ENCODE measurements at places on chromosomes 6 and 20. TPM values are rescaled to one million over a fixed set of nuclear protein-coding genes. Genes with fewer than 3 reads are reported as not detected.

GRCh38 chr6:79949233-79949632 is 1.9 kb upstream of the ELOVL4 start:
- peak; percentile 87 for DNase-seq

DNA sequence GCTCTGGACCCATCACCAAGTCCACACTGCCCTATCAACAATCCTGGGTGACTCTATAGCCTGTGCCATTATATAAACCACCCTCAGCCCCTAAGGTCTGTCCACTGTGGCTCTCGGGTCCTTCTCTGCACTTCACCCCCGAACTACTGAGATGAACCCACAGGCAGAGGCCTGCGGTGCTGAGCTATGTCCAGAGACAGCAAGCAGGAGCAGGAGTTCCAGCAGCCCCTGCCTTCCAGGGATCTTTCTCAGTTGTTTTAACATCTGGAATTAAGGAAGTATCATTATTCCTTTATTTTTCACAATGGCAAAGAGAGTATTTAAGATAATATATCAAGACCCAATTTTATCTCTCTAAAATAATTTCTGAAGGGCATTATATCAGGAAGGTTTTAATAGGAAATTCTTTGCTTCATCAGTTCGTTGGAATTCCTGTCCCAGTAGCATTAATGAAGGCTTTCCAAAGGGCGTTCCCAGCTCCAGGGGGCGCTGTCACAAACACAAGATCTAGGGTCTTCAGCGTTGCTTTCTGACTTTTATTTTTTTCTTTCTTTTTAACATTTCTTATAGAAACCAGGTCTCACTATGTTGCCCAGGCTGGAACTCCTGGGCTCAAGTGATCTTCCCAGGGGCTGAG is 27.3 kb downstream of the RRBP1 start:
- no peak for DNase-seq

- DNase-seq = no peak
Measured at GRCh38 chr20:50462093-50462690, 48.0 kb upstream of the PTPN1 start.

The PDE7B gene
- not detected for total RNA-seq

GRCh38 chr6:129133770-129134192 is 250.8 kb downstream of the LAMA2 start:
- DNase-seq = no peak

GRCh38 chr6:50720623-50721022 is 7.3 kb downstream of the TFAP2D start:
- DNase-seq = no peak

DNA sequence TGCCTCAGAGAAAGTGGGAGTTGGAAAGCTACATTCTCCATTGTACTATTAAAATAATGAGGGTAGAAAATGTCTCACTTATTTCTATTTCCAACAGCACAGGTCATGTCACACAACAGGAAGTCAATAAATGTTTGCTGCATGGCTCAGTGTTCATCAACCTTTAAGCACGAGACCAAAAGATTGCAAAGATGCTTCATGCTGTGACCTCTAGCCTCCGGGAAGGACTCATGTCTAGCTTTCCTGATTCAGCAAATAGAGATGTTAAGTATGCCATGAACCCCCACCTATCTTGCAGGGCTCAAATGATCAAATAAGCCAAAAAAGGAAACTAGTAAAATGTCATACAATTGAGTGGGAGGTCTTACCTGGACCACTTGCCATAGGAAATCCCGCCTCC is 57.4 kb downstream of the NCOA6 start:
- no peak for DNase-seq

DNA sequence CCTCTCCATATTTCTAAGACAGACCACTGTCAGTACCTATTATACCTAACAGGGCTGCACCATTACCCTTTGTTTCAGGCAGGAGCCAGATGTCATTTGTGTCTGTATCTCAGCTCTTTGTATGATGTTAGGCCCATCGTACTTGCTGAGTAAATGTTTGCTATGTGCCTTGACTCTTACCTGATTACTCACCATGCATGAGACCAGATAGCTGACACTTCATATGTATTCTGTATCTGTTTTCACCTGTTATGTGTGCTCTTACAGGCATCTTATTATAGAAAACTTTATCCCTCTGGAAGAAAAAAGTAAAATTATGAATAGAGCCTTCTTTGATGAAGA is 31.7 kb upstream of the ASXL1 start:
- DNase-seq = no peak

DNA sequence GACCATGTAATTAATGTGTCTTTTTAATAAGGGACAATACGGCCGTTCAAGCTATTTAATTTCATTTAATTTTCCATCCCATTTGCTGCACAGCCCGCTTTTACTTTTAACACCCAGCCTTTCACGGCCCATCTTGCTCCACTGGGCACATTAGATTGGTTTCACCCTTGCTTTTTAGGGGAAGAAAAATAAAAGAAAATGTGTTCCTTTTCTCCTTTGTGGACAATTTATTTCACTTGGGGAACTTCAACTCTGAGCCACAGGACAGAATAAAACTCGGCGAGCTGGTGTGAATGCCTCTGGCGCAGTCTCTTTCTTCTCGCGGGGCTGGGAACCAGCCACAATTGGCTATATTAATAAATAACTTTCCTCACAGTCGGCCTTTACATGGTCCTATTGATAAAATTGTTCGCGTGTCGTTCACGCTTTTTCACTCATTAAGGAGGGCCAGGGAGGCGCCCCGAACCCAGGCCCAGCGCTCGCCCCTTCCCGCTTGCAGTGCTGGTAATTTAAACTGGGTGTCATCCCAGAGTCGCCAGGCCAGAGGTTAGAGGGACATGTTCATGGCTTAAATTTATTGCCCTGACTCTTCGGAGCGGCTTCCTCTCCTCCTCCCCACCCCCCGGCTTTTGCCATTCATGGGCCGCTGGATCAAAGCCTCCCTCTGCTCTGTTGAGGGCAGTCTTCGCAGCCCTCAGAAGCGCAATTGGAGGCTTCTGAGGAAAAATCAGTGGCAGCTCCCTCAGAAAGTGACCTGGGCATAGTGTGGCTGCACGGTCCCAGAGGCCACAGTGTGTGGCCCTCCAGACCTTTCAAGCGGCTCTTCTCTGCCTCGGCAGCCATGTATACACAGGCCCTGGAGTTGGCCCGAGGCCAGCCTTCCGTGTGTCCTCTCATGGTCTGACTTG is 2.2 kb upstream of the PRDM13 start:
- DNase-seq = no peak

The OVOL2 gene
- total RNA-seq = not detected

GRCh38 chr6:44122801-44123200 is 4.5 kb downstream of the MRPL14 start:
- peak; percentile 12 for DNase-seq

GRCh38 chr20:35276408-35276807 is 1.5 kb downstream of the MMP24OS start:
- no peak for DNase-seq

- DNase-seq = no peak
Measured at GRCh38 chr6:85544776-85545175, 48.9 kb downstream of the SNX14 start.

The KPNA5 gene
- 12.6 TPM for total RNA-seq

DNA sequence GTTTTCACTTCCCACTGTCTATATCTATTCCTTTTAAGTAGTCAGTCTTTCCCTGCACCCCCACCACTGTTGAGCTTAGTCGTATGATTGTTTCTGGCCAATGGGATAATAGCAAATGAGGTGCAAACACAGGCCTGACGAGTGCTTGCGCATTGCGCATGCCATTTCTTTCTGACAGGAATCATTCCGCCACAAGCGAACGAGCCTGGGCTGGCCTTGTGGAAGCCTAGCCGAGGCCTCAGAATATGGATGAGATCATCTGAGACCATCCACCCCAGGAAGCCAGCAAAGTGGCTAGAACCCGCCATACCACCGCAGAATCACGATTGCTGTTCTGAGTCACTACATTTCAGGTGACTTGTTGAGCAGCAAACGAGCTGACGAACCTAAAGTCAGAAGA is 52.2 kb upstream of the PRL start:
- no peak for DNase-seq

The ADAT2 gene
- total RNA-seq = 23.0 TPM

The CDSN gene
- total RNA-seq = not detected

GRCh38 chr6:146047371-146047770 is 18.5 kb downstream of the GRM1 start:
- DNase-seq = no peak

- DNase-seq = peak; percentile 70
Measured at GRCh38 chr6:44219053-44219814, 2.5 kb downstream of the MYMX start.

- DNase-seq = no peak
Measured at GRCh38 chr6:102411796-102412195, 1018.3 kb downstream of the GRIK2 start.

The TMEM170B gene
- total RNA-seq = 5.1 TPM

GRCh38 chr6:167130008-167130677 is 7.2 kb downstream of the CCR6 start:
- peak; percentile 77 for DNase-seq

The TUBB2B gene
- 0.33 TPM for total RNA-seq

The SMIM29 gene
- total RNA-seq = 21.5 TPM

The PAX1 gene
- not detected for total RNA-seq

DNA sequence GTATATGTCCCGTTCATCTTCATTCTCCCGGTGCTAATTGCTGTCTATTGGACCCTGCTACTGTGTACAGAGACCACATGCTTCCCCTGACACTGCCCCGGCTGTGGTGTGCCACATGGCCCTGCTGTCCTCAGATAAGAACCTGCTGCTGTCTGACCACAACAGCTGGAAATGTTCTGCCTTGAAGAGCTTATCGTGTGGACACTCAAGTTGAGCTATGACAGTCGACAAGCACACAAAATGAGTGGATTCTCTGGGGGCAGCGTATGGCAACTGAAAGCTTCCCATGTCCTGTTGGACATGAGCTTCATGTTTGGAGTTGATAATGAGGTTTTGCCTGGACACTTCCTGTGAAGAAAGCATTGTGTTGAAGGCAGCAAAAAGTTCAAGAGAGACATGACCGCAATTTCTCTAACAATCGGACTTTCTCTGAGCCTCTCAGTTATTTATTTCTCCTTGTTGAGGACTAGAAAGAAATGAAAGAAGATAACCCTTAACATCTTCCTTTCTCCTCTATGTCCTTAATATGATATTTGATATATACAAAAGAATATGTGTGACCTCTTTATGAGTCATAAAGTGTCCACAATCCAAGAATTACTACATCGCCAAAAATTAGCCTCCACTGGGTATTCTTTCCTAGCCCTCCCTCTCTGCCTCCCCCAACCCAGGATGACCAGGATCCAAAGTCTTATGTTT is 187.1 kb upstream of the TCF21 start:
- DNase-seq = no peak

DNA sequence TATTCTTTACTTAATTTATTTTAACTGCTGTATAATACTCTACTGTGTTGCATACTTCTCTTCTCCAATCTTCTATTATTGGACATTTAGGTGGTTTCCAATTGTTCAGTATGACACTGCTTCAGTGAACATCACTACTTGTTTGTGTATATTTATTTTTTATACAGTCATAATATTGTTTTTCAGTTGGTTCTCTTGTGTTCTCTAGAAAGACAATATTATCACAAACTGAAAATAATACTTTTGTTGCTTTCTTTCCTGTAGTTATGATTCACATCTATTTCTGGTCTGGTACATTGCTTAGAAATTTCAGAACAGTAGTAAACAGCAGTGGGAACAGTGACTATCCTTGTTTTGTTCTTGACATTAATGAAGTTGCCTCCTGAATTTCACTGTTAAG is 62.8 kb upstream of the GTSF1L start:
- DNase-seq = no peak

The TMEM200A gene
- total RNA-seq = not detected

GRCh38 chr6:49782725-49783124 is 4.4 kb downstream of the PGK2 start:
- no peak for DNase-seq

The SLC17A2 gene
- not detected for total RNA-seq

DNA sequence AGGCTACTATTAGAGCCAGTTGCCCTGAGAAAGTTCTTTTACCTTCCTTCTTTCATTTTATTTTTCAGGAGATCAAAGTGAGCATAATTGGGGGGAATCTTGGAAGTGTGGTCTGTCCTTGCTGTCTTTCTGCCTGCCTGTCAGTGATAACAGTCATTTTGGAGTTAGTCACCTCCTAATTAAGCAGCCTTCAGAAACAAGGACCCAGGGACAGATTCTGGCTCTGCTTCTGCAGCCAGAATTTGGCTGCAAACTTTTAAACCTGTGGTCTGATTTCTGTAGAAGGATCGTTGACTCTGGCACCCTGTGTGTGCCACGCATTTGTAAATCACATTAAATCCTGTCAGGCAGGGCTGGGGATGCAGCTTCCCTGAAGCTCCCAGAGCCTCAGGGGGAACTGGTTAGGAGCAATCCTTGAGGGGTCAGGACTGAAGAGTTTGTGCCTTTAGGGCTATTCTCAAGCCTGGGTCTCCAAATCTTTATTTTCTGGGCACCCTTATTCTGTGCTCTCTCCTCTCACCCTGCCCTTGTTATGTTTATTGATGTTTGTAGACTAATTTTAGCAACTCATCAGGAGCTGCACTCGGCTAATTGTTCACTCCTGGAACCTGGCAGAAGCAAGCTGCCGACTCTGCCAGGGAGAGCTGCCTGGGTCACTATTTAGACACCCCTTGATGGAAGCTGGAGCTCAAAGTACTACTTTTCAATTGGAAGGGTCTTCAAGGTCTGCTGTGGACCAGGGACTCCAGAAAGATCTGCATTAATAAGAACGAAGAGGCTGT is 6.8 kb downstream of the NOX3 start:
- DNase-seq = no peak

- peak; percentile 35 for DNase-seq
Measured at GRCh38 chr6:37006793-37007339, 1.4 kb downstream of the FGD2 start.

- DNase-seq = no peak
Measured at GRCh38 chr6:93242049-93242448, 177.3 kb downstream of the EPHA7 start.

The RIPPLY2 gene
- total RNA-seq = not detected

DNA sequence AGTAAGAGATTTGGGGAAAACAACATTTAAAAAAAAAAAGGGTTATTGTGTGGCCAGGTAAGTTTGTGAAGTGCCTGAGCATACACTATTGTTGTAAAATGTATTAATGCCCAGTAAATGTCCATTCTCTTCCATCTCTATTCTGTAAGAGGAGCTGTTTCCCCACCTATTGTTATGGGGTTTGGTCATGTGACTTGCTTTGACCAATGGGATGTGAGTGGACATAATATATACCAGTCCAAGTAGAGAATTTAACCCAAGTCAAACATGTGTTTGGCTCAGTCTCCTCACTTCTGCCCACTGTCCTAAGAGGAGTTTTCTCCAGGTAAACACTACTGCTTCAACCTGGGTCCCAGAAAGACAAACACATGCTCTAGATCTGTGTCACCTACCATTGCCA is 377.1 kb downstream of the FOXA2 start:
- DNase-seq = peak; percentile 10

The MEP1A gene
- total RNA-seq = not detected

GRCh38 chr6:117617210-117618035 is 15.1 kb upstream of the GOPC start:
- no peak for DNase-seq

The APCDD1L gene
- not detected for total RNA-seq

The ATAT1 gene
- 19.6 TPM for total RNA-seq

DNA sequence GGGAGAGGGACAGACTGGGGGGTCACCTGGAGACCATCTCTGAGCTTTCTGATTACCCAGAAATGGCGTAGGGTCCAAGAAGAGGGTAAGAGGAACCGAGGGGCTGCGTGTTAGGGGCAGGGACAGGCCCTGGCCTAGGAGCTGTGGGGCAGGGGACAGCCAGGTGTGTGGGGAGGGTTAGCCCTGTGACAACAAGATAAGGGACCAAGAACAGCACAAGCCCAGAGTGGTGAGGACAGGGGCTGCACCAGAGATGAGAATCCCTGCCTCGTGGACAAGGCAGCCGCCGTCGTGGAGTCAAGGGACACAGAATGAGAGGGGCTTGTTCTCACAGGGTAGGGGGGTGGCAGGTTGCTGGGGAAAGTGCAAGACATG is 449 bp upstream of the AVP start:
- DNase-seq = no peak
